Activated naive CD8-positive, alpha-beta T cell treated with anti-CD3 and anti-CD28 coated beads, Interleukin-2, amount 50 U/mL, for 16 hours (primary cell): ENCODE measurements at places on chromosomes 16 and 17.

GRCh38 chr16:842061-842476 lies 41.5 kb upstream of the GNG13 start:
- no peak for DNase-seq

DNA sequence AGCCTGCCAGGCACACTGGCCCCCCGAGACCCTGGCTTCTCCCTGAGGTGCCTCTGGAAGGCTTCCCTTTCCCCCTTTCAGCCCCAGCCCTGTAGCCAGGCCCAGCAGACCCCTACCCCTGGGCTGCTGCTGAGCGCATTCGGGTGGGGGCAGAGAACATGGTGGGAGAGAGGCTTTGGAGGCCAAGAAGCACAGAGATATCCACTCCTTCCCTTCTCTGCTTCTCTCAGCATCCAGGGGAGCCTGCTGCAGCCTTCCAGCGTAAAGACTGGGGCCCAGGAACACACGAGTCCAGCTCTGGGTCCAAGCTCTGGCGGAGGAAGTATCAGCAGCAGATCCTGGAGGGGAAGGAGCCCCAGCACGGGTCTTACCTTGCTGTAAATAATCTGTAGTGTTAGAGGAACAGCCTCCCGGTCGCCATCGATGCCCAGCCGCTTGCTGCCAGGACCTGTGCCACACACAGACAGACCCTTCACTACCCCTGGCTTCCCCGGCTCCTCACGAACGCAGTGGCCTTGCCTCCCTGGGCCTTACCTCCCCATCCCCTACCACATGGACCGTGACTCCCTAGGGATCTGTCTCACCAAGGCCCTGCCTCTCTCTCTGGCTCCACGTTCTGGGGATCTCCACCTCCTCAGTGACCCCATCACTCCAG lies 17.0 kb upstream of the PIK3R6 start:
- no peak for DNase-seq

GRCh38 chr16:84742641-84743092 lies 42.9 kb downstream of the USP10 start:
- DNase-seq: no peak

- DNase-seq: no peak
Observed at GRCh38 chr16:83418565-83418964, 389.2 kb upstream of the HSBP1 start.

- no peak for DNase-seq
Observed at GRCh38 chr16:47928008-47928407, 227.8 kb downstream of the ABCC12 start.

DNA sequence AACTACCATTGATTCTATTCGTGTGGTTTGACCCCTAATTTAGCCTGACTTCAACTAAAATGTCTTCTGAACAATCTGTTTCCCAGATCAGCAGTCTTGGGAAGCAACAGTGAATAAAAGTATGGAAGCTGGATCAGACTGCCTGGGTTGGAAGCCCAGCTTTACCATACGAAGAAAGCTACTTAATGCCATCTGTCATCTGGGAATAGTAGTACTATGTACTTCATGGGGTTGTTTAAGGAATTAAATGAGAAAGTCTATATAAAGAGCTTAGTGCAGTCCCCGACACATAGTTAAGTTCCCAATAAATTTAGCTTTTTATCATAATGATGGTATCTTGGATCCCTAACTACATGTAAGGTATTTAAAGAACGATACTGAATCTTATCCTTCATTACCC lies 151.5 kb upstream of the ERCC4 start:
- no peak for DNase-seq

GRCh38 chr17:7024402-7024785 lies 1.5 kb downstream of the BCL6B start:
- no peak for DNase-seq

DNA sequence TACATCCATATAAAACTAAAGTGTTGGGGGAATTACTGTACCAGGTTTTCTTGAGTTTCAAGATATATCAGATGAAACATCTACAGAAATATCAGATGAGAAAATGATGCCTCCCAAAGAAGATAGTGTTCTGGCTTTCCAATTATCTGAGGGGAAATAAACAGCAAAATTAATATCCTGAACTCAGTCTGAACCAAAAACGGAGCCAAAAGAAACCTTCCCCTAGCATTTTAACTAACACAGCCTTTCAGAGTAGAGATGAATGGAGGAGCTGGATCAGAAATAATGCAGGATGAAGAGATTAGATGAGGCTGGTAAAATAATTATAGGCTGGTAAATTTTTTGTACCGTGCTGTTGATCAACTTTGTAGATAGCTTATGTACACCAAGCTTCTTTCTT lies 16.2 kb downstream of the ERCC4 start:
- no peak for DNase-seq

GRCh38 chr17:74573169-74573568 lies 5.9 kb upstream of the CD300H start:
- DNase-seq: no peak

- no peak for DNase-seq
Observed at GRCh38 chr16:79318143-79318899, 282.2 kb downstream of the MAF start.

GRCh38 chr17:34607917-34608316 lies 28.5 kb downstream of the TMEM132E start:
- DNase-seq: no peak

GRCh38 chr16:56645838-56646237 lies 5.8 kb upstream of the MT1B start:
- DNase-seq: no peak

- no peak for DNase-seq
Observed at GRCh38 chr16:23987443-23987842, 151.7 kb downstream of the PRKCB start.

DNA sequence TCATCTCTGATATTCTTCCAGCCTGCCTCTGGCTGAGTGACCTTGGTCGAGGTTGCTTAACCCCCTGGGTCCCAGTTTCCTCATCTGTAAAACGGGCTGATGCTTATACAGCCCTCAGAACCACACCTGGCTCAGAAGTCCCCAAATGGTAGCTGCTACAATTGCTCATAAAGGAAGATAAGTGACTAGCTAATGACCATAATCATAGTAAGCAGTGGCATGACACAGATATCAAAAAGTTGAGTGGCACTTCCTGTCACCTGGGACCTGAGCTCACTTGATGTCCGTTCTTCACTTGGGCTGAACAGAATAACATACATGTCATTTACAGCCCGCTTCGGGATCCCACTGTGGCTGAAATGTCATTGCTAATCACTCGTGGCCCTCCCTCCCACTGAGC lies 1.8 kb downstream of the MGRN1 start:
- no peak for DNase-seq

GRCh38 chr17:69757688-69758430 lies 317.2 kb upstream of the KCNJ16 start:
- no peak for DNase-seq

- DNase-seq: no peak
Observed at GRCh38 chr16:64925166-64925565, 196.7 kb downstream of the CDH11 start.

GRCh38 chr17:81940538-81941483 lies 3.7 kb upstream of the PYCR1 start:
- no peak for DNase-seq

GRCh38 chr16:69741519-69741918 lies 13.2 kb downstream of the NOB1 start:
- no peak for DNase-seq

- no peak for DNase-seq
Observed at GRCh38 chr17:82394278-82394677, 22.7 kb downstream of the UTS2R start.

GRCh38 chr16:57574646-57575467 lies 32.4 kb downstream of the ADGRG5 start:
- no peak for DNase-seq

DNA sequence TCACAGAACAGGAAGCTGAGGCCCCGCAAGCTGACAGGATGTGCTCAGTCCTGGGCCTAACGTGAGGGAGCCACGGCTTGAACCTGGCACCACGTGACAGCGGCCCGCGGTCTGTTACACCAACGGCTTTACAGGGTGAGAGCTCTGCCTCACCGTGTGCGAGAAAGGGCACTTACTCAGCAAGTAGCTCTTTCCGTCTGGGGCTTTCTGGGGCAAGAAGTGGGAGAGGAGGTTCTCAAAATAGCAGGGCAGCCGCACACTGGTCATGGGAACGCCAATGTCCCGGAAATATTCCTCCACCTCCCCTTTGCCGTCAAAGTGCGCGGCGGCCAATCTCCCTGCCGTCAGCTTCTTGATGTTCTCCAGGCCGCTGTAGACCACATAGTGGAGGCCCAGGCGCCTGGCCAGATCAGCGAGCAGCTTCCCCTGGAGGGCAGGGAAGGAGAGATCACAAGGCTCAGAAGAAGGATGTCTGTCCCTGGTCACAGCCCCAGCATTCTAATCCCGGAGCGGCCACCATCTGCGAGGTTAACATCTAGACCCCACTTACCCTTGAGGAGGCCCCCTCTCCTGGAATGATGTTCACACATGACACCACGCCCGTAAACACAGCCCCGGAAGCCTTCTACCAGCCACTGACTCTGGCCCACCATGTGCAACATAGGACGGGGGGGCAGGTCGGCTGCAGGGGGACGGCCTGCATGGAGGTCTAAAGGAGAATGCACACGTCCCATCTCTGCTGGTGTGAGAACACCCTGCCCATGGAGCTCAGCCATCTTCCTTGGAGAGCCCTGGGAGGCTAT lies 8.2 kb downstream of the NMRAL1 start:
- DNase-seq: no peak

GRCh38 chr17:35256629-35257028 lies 13.8 kb downstream of the SLFN5 start:
- no peak for DNase-seq

DNA sequence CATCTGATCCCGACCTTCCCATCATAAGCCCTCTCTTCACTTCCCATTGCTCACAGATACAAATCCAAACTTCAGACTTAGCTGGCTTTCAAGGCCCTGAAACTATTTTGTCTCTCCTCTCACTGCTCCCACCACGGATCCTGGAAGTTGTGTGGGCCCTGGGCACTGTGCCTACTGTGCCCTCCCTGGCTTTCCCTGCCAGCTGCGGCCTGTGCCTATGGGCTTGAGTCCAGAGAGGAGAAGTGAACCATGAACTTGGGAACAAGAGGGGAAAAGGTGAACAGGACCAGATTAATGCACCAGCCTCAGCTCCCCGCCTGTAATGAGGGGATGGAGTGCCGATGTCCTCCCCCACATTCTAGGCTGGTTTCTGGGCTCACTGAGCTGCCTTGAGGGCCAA lies 18.9 kb upstream of the KCNJ12 start:
- no peak for DNase-seq

DNA sequence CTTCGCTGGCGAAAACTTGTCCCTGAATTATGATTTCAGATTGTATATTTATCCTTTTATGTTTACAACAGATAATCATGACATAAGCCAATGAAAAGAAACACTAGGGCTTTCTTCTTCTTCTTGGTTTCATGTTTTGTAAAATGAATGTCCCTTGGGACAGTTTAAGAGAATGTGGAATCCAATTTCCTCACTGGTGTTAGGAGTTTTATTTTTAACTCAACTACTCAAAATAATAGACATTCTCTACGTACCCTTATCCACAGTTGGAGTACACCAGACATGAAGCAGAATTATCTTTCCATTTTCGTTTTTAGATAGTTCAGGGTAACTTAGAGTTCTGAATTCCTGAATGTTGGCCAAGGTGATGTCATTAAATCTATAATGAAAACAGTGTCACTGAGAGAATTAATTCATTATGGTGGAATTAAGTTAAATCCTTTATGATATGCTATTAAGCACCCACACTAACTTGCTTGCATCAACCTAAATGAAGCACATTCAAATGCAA lies 43.4 kb downstream of the IRX6 start:
- DNase-seq: no peak

DNA sequence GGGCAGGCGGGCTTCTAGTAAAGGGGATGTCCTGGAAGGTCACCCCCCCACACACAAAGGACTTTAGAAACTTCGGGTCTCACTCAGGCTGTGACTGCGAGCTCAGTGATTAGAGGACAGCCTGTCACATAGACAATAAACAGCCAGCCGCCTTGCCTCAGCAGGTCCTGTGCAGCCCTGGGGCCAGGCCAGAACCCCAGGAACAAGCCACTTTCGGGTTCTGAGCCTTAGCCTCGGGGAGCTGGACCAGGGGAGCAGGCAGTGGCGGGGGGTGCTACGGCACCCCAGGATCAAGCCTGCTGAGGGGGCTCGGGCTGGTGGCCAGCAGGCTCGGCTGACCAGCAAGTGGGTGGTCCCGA lies 1.1 kb downstream of the GAS7 start:
- DNase-seq: no peak

- no peak for DNase-seq
Observed at GRCh38 chr16:88512728-88513696, 57.2 kb upstream of the ZC3H18 start.

DNA sequence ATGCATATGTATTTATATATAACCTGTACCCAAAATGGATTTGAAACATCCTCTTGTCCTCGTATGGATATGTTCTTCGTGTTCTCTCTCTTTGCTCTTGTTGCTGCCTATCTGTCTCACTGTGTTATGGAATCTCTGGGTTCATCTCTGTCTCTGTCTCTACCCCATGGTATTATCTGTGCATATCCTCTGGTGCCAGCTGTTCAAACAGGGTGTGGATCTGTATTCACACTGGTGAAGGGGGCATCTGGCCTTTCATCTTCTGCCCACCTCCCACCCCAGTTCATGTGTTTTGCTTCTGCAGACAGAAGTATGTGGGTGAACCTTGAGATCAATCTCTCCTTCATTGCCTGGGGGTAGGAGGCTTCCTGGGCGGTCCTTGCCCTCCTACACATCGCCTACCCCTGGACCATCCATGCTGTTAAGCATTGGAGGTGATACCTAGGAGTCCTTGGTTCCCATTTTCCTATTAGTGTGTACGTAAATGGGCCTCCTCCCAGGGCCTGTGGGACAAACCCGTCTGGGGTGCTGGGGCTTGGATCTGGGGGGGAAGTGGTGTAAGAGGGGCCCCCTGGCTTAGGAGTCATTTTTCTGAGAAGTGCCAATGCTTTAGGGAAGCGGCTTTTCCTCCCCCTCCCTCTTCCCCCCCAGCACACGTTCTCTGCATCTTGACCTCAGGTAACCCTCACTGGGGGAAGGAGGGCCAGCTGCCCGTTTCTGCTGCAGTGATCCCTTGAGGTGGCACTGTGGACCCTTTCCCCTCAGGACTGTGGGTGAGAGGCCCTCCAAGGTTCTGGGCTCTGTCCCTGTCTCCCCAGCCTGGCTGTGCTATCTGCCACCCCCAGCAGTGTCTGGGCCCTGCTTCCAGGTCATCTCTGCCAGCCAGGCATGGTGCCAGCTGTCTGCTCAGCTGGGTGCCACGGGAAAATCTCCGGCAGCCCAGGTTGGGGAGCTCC lies 21.1 kb downstream of the RARA start:
- DNase-seq: no peak

DNA sequence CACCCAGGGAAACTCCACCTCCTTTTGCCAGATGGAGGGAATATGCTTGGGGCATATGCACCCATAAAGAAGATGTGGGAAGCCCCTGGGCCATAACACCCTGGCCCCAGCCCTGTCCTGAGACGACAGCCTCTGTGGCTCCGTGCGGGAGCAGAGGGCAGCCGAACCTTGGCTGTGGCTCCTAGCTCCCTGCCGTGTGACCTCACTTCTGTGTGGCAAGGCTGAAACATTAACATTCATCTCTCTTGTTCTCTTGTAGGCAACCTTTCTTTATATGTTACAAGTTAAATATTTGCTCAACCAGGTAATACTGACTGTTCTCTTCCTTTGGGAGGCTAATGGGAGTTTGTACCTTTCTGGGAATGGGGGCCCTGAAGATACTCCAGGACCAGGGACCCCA lies 17.5 kb downstream of the SLC47A1 start:
- no peak for DNase-seq
